ENCODE measurements at places on chromosomes 4 and X.

DNA sequence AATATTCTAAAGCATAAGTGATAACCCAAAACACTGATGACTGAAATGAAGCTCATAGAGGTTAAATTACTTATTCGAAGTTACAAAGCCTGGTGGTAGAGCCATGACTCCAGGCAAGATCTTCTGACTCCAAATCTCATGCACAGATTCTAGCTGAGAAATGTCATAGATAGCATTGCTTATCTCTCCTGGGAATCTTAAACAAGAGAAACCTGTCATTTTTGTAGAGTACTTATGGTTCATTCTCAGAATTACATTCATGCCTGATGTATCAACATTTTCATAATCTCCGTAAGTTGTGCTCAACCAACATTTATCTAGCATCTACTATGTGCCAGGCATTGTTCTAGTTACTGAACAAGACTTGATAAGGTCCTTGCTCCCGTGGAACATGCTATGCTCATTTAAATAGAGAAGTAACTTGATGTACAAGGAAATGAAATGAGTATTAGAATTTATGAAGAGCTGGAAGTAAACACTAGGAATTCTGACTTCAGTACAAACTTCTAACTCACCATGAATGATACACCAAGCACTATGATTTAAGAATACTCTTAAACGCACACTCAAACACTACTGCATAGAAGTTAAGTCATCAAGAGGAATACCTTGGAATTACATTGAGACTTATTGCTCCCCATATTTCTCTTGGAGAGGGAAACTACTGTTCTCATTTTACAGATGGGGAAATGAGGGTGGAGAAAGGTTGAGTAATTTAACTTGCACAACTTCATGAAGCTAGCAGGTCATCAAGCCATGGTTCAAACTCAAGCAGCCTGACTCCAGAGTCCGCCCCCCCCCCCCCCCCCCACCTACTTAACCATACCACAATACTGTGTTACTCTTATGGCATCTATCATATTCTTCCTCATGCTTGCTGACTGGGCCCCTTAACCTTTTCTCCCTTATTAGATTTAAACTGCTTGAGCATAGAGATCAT is 45.4 kb downstream of the MBNL3 start:
- DNase-seq = no peak

GRCh38 chr4:185404031-185404430 is 7.4 kb downstream of the ANKRD37 start:
- no peak for DNase-seq

- no peak for DNase-seq
Observed at GRCh38 chr4:154744341-154744926, 634 bp downstream of the LRAT start.

DNA sequence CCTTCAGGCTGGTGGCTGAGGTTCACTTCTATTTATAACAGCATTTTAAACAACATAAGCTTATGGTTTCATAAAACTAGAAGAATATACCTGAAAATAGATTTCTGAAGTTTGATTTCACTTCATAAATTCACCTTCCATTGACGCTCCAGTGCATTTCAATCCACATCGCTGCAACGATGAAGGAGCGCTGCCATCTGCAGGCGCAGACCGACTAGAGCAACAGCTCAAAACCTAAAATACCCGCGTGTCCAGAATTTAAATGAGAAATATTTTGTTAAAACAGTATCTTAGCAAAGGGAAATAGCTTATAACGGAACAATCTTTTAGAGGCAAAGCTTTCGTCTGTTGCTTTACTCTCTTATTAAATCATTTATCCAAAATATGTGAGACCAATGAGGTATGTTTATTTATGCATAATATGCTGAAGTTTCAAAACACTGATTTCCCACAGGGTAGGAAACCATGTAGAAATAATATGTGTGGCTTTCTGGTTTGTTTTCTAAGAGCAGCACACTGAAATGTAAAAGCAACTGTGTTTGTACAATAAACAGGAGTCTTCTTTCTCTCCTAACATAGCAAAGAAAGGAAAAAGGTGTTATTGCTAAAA is 816.4 kb upstream of the FRG1 start:
- no peak for DNase-seq

DNA sequence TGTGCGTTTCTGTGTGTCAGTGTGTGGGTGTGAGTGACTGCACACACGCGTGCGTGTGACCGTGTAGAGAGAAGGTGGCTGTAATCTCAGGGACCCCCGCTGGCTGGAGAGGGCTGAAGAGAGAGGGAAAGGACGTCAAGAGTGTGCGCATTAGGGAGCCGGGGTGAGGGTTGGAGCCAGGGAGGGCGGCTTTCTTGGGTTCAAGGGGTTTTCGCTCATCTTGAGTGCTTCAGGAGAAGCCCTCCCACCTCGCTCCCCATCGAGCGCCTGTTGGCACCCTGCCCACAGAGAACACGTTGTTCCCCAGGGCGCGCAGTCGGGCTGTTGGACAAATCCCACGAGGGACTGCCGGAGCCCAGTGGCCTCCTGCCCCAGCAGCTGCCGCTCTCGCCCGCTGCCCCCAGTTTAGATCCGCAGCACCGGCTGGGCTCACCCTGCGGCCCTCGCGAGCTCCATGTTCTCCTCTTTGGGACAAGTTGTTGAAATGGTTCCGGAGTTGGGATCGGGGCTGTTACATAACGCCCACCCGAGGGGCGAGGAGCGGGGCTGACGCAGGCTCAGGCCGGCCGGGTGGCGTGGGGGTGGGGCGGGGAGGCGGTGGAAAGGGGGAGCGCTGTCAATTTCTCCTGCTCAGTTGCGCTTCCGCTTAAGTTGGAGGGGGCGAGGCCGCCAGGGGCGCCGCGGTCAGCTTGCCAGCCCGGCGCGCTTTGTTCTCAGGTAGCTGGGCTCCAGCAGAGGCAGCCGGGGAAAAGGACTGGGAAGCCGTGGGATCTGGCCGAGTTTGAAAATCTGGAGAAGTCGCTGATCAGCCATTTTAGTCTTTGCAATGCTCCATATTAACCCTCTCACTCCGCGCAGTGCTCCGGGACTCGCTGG is 1.6 kb downstream of the GRIA2 start:
- DNase-seq = no peak

GRCh38 chr4:101730291-101731117 is 60.0 kb upstream of the BANK1 start:
- DNase-seq = peak; percentile 6

- DNase-seq = peak; percentile 58
Observed at GRCh38 chr4:108172753-108173598, 4.2 kb upstream of the LEF1 start.

- no peak for DNase-seq
Observed at GRCh38 chr4:94519019-94519418, 67.3 kb downstream of the PDLIM5 start.

GRCh38 chr4:152016303-152016620 is 255.5 kb upstream of the GATB start:
- no peak for DNase-seq

DNA sequence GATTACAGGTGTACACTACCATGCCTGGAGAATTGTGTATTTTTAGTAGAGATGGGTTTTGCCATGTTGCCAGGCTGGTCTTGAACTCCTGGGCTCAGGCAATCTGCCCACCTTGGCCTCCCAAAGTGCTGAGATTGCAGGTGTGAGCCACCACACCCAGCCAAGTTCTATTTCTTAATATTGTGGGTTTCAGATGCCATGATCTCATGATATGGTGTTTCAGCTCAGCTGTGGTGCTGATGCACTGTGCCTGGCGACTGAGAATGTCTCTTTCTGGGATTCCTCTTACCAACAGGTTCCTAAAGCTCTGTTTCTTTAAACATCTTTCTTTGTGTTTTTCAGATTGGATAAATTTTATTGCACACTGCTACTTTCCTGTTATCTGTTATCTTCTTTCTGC is 17.3 kb upstream of the NDUFC1 start:
- DNase-seq = no peak

DNA sequence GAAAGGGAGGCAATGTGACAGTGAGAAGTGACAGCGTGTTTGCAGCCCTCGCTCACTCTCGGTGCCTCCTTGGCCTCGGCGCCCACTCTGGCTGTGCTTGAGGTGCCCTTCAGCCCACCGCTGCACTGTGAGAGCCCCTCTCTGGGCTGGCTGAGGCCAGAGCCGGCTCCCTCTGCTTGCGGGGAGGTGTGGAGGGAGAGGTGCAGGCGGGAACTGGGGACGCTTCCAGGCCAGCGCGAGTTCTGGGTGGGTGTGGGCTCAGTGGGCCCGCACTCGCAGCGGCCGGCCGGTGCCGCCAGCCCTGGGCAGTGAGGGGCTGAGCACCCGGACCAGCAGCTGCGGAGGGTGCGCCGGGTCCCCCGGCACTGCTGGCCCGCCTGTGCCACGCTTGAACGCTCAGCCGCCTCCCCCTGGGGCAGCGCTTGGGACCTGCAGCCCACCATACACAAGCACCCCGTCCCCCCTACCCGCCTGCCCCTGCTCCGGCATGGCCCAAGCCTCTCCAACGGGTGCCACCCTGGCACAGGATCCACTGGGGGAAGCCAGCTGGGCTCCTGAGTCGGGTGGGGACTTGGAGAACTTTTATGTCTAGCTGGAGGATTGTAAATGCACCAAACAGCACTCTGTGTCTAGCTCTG is 1142.8 kb upstream of the INTU start:
- no peak for DNase-seq

DNA sequence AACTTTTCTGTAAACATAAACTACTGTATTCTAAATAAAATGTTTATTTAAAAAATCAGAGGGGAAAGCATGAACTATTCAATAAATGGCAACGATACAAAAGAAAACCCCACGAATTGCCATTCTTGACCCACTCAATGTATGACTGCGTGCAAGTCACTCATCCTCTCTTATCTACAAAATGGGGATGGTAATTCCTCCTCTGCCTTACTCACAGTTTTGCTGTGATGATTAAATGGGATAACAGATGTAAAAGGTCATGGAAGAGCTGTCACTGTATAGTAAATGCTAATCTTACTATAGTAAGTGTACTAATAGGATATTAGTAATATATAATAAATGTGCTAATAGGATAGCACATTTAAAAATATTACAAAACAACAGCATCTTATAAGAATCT is 173.4 kb downstream of the SCFD2 start:
- no peak for DNase-seq
